ENCODE measurements at places on chromosomes 16 and 17.

GRCh38 chr17:9270921-9271320 is 249.6 kb downstream of the NTN1 start:
- no peak for DNase-seq

DNA sequence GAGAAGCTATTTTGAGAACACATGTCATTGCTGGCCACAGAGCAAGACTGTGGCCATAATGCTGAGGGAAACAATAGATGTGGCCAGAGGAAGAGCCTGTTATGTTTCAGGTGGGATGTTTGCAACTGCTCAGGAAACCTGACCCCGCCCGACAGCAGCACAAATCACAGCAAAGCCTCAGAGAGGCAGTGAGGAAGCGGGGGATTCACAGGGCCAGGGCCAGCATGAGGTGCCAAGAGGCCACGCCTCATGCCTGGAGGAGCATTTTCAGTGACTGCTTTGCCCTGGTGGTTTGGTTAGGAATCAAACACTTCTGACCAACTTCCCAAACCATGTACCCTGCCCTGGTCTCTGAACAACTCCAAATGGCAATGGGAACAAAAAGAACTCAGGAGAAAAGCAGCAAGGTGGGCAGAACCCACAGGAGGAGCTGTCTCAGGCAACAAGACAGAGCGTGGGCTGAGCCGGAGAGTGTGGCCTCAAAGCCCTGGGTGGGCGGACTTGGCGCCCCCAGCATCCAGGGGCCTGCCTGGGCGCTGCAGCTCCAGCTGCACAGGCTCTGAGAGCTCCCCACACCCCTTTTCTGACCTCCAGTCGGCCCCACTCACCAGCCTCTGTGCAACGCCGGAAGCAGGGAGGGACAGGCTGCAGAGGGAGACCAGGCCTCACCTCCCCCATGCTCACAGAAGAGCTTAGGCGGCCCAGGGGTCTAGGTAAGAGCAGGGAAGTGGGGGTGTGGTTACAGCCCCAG is 20.6 kb downstream of the HIC1 start:
- no peak for DNase-seq

DNA sequence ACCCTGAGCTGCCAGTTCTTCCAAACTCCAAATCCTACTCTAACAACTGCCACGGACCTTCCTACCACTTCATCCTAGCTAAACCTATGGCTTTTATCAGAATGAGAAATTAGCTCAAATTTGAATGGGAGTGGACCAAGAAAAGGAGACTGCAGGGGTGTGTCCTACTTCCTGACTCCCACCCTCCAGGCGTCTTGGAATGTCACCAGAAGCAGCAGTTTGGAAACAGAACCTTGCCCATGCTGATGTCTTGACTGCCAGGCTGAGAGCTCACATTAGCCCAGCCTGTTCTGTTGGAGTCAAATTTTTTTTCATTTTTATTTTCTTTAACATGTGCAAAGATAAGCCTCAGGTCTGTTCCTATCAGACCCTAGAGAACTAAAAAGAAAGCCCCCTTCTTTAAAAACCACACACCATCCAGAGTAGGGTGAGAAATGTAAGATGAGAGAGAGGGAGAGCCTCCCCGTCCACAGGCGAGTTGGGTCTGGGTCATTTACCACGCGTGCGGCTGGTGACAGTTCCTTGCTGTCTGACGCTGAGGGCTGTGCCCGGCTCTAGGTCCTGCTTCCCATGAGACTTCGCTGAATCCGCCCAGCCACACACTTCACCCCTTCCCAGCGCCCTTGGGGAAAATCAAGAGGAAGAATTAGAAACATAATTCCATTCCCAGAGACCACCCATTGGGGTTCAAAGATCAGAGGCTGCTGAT is 54.3 kb downstream of the WNT3 start:
- DNase-seq, result no peak

- DNase-seq, result no peak
Measured at GRCh38 chr16:4373909-4374742, 2.5 kb downstream of the VASN start.

- no peak for DNase-seq
Measured at GRCh38 chr17:38715216-38715943, 10.3 kb downstream of the MLLT6 start.

DNA sequence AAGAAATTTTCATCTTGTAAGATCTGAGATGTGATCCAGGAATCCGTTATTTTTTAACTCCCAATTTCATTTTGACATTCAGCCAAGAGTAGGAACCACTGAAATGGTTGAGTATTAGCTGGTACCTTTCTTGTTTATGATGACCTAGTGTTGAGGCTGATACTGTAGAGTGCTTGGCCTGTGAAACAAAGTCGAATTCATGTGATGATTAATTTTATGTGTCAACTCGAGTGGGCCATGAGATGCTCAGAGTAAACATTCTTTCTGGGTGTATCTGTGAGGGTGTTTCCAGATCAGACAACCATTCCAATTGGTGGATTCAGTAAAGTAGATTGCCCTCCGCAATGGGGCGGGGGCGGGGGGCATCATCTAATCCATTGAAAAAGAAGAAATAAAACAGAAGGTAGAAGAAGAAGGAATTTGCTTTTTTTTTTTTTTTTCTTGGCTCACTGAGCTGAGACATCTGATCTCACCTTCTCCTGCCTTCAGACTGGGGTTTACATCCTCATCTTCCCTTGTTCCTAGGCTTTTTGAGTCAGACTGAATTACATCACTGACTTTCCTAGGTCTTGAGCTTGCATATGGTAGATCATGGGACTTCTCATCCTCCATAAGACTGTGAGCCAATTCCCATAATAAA is 264.6 kb upstream of the KCNJ16 start:
- no peak for DNase-seq

DNA sequence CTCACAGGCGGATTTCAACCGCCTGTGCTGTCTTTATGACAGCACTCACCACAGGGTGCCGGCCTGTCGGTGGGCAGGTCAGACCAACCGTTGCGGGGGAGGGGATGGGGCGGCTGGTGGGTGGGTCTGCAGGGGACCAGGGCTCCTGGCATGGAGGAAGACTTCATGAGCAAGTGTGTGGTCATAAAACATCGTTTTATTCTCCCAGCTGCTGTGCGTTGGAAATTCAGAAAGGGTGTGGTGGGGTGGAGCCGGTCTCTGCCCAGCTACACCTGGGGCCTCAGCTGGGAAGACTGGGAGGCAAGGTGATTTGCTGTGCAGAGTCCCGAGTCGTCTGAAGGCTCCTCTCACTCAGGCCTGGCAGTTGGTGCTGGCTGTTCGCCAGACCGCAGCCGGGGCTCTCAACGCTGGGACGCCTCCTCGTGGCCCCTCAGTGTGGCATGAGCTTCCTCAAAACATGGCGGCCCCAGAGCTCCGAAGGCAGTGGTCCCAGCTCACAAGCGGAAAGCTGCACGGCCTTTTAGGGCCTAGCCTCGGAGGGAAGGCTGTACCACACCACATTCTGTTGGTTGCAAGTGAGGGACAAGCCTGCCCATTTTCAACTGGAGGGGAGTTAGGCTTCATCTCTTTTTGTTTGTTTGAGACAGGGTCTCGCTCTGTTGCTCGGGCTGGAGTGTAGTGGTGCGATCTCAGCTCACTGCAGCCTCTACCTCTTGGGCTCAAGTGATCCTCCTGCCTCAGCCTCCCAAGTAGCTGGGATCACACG is 45.8 kb upstream of the GSE1 start:
- DNase-seq, result no peak

GRCh38 chr16:86533076-86533475 is 22.0 kb downstream of the MTHFSD start:
- DNase-seq, result no peak

- DNase-seq, result no peak
Measured at GRCh38 chr17:71869293-71869692, 251.5 kb upstream of the SOX9 start.

DNA sequence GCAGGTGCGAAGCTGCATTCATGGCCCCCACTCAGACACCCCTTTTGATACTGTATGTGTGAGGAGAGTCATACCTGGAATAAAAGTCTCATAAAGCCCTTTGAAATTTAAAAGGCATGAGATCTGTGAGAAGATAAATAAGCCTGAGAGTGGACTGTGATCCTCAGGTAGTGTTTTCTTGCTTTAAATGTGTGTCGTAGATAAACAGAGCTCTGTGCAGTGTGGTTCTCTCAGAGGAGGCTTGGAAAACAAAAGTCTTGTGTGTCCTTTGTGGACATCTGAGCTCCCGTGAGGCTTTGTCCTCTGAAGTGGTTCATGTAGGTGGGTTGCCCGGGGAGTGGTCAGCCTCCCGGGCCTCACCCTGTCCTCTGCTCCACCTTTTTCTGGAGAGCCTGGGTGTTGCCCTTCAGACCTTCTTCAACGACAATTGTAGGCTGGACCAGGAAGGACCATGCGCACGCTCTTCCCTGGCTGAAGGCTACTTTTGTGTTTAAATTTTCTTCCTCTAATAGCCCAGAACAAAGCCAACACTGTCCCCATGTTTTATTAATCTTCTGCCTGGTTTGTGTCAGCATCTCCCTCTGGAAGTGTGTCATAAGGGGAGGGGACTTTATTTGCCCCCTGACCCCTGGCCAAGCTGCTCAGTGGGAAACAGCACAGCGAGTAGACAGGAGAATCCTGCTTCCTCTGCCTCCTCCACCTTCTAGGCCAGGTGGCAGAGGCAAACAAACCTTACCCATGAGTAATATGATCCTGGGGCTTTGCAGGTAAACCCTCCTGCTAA is 151.2 kb downstream of the MSI2 start:
- no peak for DNase-seq

- DNase-seq, result no peak
Measured at GRCh38 chr16:968620-969019, 2.2 kb downstream of the LMF1 start.

DNA sequence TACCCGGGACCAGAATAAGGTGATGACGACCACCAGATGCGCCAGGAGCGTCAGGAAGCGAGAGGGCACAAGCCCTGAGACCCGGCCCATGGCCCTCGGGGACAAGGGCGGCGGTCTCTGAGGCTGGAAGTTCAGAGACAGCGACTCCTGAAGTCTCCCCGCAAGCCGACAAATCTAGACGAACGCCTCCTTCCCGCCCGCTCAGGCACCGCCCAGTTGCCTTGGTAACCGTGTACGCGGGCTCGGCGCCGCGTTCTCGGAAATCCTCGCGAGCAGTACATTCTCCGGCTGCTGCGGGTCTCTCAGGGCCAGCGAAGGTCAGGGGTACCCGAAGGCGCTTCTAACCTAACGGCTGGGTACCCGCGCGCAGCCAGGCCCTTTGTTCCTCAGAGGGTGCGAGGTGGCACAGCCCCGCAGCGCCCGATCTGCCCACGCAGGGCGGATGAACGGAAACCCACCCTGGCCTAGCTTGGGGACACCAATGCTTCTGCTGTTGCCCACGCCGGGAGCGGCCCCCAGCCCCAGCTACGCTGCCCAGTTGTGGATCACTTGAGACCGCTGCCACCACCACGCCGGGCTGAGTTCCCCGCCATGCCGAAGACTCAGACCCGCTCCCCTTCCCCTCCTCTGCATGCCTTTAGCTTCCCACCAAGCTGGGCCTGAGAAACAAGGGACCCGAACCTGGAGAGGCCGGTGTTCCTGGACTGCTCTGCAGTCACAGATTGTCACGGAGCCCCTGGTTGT is at the start of gene TMEM107:
TMEM107 (minus strand) TSS at position 184 of the 744 bp plus-strand sequence; CDS start at position 90, 94 bp downstream.
- peak; percentile 74 for DNase-seq

- DNase-seq, result no peak
Measured at GRCh38 chr17:48612456-48612853, 1.6 kb upstream of the HOXB7 start.

DNA sequence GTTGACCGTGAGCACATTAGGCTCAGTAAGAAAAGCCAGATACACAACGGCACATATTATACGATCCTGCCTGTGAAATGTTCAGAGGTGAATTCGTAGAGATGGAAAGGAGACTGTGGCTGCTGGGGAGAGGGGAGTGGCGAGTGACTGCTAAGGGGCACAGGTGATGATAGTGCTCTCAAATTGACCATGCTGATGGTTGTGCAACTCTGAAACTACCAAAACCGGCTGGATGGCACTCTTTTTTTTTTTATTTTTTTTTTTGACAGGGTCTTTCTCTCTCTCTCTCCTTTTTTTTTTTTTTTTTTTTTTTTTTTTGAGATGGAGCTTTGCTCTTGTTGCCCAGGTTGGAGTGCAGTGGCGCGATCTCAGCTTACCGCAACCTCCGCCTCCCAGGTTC is 8.1 kb upstream of the SEC14L5 start:
- DNase-seq, result no peak

- DNase-seq, result peak; percentile 61
Measured at GRCh38 chr16:27109666-27110523, 43.2 kb downstream of the C16orf82 start.

GRCh38 chr16:16865374-16865773 is 486.4 kb downstream of the NPIPA7 start:
- DNase-seq, result no peak

DNA sequence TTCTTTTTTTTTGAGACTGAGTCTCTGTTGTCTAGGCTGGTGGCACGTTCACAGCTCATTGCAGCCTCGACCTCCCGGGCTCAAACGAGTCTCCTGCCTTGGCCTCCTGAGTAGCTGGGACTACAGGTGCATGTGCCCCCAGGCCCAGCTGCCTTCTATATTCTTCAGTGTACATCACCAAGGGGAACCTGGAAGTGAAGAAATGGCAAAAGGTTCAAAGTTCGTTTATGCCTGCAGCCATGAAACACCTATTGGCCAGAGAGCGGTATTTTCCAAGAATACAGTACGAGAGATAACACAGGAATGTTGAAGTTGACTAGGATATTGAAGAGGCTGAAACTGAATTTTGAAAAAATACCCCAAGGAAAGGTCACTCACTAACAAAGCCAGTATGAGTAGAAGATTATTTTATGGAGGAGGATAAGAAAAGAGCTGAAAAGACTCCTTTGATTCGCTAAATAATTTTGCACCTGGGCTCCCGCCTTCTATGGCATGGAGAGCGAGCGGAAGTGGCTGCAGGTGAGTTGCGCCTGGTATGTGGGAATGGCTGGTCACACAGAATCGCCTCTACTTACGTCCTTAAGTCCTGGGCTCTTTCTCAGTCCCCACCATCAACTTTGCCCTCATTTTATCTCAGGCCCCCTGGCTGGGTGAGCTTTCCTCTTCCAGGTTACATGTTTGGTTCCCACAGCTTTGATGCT is 9.8 kb downstream of the ST6GALNAC1 start:
- DNase-seq, result no peak

GRCh38 chr16:75578212-75578611 is 12.0 kb downstream of the GABARAPL2 start:
- no peak for DNase-seq

- peak; percentile 30 for DNase-seq
Measured at GRCh38 chr17:3964203-3965117, at the start of gene ATP2A3. Gene ATP2A3, minus strand, starts transcription at chr17:3964437. Its CDS starts 146 bp downstream, at chr17:3964291.

- no peak for DNase-seq
Measured at GRCh38 chr16:23031508-23032098, 117.6 kb downstream of the USP31 start.
